ENCODE measurements at places on chromosomes 2 and 18. TPM values are rescaled to one million over a fixed set of nuclear protein-coding genes. Genes with fewer than 3 reads are reported as not detected.

DNA sequence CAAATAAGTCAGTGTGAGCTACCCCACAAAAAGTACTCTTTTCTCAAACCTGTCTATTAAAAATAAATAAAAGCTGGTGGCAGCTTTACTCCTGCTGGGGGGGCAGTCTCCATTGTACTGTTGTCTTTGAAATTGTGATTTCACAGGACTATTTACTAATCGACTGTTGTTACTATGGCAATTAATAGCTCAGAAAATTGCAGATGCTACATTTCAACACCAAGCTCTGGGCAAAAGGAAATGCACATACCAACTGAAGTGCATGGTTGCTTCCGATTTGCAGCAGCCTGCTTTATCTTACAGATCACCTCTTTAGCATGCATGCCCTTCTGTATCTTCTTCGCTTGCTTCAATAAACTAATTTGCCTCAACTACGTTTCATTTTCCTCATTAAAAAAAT is 117.6 kb upstream of the DAPL1 start:
- no peak for DNase-seq

The GPR39 gene
- not detected for total RNA-seq

- no peak for DNase-seq
These were observed 19.7 kb upstream of the AFF3 start for GRCh38 chr2:100161945-100162620.

The INSIG2 gene
- 14.3 TPM for total RNA-seq

The SLC38A11 gene
- 0.51 TPM for total RNA-seq

The MAP3K19 gene
- total RNA-seq = not detected

DNA sequence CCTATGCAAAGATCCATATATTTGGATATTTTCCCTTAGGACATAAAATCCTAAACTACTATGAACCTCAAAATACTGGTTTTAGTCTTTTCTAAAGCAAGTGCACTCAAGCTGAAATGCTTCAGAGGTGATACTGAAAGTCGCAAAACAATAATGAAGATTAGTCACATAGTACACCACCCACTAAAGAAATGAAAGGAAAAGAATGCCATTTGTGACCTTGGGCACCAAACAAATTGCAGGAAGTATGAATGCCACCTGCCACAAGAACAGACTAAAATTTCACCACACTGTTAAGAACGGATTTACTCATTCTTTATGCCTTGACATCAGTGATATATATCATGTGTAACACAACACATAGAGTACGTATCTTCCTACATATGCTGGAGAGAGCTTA is 161.5 kb downstream of the ZNF521 start:
- DNase-seq = no peak

- DNase-seq = no peak
These were observed 469.9 kb upstream of the SMIM21 start for GRCh38 chr18:75897386-75897785.

The TRABD2A gene
- 1.9 TPM for total RNA-seq

- DNase-seq = no peak
These were observed 242.9 kb downstream of the LDLRAD4 start for GRCh38 chr18:13461469-13461868.

GRCh38 chr2:11898576-11898975 is 152.1 kb downstream of the LPIN1 start:
- DNase-seq = no peak

- DNase-seq = no peak
These were observed 161.6 kb upstream of the TRIB2 start for GRCh38 chr2:12555012-12555645.

DNA sequence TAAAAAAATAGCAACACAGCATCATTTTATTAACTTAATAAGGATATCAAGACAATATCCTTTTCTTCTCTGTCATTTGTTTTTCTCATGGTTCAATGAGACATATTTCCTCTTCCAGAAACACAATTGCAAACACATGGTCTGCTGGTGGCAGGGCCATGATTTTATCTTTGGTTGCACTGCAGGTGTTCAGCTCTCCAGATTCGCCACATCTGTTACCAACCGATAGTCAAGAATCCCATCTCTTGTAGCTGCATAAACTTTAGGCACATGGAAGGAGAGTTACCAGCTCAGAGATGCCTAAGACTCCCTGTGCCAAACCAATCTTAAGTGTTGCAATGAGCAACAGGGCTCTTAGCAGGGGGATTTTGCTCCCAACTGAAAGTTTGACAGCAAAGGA is 1303.2 kb upstream of the CELF4 start:
- no peak for DNase-seq

The CFAP221 gene
- total RNA-seq = 2.0 TPM

The POTEC gene
- total RNA-seq = not detected

DNA sequence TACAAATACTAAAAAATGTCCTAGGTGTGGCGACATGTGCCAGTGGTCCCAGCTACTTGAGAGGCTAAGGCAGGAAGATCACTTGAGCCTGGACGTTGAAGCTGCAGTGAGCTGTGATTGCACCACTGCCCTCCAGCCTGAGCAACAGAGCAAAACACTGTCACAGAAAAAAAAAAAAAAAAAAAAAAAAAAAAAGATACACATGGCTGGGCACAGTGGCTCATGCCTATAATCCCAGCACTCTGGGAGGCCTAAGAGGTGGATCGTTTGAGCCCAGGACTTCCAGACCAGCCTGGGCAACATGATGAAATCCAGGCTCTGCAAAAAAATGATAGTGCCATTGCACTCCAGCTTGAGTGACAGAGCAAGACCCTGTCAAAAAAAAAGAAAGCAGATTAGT is 13.7 kb downstream of the KANSL1L start:
- no peak for DNase-seq

The GBX2 gene
- total RNA-seq = not detected

The FN1 gene
- total RNA-seq = 416 TPM

DNA sequence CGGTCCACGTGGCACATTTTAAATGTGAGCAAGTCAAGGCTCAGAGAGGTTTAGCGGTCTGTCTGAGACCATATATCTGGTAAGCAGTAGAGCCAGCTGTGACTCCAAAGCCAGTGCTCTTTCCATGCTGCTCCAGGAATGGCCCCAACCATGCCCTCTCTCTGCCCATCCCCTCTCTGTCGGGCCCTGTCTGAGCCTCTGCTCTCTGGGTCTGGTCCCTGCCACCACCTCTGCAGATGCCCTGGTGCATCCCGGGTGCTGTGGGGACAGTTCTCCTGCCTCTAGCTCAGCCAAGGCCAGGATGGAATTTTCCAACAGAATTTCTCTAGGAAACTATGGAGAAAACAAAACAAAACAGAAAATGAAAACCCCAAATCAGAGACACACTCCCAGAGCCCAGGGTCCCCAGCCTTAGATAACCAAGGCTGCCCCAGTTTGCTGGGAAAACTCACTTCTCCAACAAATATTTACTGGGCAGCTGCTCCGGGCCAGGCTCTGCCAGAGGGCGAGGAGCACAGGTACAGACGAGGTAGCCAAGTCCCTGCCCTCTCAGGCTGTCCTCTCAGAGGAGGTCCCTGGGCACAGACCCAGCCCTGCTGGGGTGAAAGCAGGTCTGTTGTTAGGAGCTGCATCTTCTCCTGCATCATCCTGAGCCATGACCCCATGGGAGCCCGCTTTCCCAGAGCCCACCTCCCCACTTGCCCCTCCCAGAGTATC is 9.2 kb downstream of the ADRA2B start:
- no peak for DNase-seq

The GPR55 gene
- 0.08 TPM for total RNA-seq

The KIF5C gene
- total RNA-seq = 0.22 TPM

DNA sequence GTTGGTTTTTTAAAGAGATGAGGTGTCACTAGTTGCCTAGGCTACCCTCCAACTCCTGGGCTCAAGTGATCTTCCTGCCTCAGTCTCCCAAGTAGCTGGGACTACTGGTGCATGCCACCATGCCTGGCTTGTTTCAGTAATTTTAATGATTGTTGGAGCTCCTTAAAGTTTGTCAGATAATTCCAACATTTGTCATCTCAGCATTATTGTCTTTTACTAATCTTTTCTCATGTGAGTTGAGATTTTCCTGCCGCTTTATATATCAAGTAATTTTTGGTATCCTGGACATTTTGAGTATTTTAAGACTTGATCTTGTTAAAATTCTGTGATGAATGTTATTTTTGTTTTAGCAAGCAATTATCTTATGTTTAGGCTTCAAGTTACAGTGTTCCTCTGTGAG is 108.6 kb downstream of the OTX1 start:
- no peak for DNase-seq

DNA sequence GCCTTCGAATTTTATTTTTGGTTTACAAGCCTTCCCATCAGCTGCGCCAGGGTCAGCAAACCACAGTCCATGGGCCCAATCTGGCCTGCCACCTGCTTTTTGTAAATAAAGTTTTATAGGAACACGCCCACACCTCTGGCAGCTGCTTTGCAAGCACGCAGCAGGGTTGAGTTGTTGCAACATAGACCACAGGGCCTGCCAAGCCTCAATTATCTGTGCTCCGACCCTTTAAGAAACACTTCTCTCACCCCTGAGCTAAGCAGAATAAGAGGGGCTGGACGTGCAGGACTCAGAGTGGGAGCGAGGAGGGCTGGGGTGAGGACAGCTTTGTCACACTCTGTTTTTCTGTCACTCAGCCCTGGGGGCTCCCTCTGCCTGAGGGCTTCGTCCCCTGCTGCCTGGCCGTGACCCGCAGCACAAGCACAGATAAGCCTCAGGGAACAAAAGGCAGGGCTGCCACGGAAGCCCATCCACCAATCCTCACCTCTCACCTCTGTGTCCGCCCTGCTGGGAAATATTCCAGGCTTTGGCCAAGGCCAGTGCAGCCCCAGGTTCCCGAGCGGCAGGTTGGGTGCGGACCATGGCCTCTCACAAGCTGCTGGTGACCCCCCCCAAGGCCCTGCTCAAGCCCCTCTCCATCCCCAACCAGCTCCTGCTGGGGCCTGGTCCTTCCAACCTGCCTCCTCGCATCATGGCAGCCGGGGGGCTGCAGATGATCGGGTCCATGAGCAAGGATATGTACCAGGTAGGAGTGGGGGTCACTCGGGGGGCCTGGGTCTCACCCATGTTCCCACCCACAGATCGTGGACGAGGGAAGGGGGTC is at the start of gene AGXT:
TSS of gene AGXT (plus strand) at position 539 of the 823 bp plus-strand sequence. CDS start at position 581, 42 bp downstream.
- no peak for DNase-seq

DNA sequence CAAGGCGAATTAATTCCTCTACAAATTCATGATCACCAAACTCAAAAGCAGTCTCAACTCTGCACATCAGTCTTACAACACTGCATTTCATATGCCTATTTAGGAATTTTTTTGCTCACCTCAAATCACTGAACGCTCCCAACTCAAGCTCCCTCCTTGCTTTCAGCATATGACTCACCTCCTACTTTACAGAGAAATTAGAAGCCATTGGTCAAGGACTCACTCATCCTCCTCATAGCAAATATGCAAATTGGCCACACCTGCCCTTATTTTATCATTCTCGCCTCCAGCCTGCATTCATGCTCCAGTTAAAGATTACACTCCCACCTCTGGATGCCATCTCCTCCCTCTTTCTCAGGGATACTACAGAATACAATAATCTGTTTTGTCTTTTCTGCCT is 148.8 kb downstream of the MBD2 start:
- no peak for DNase-seq

The EN1 gene
- total RNA-seq = not detected

- no peak for DNase-seq
These were observed 1.9 kb downstream of the ZNF236 start for GRCh38 chr18:76824145-76824676.

- no peak for DNase-seq
These were observed 261.1 kb downstream of the EN1 start for GRCh38 chr2:118586312-118586711.

The C2orf72 gene
- not detected for total RNA-seq

The TGFA gene
- total RNA-seq = 0.75 TPM

The HOXD10 gene
- not detected for total RNA-seq

- no peak for DNase-seq
These were observed 73.6 kb downstream of the CD226 start for GRCh38 chr18:69874058-69874457.

DNA sequence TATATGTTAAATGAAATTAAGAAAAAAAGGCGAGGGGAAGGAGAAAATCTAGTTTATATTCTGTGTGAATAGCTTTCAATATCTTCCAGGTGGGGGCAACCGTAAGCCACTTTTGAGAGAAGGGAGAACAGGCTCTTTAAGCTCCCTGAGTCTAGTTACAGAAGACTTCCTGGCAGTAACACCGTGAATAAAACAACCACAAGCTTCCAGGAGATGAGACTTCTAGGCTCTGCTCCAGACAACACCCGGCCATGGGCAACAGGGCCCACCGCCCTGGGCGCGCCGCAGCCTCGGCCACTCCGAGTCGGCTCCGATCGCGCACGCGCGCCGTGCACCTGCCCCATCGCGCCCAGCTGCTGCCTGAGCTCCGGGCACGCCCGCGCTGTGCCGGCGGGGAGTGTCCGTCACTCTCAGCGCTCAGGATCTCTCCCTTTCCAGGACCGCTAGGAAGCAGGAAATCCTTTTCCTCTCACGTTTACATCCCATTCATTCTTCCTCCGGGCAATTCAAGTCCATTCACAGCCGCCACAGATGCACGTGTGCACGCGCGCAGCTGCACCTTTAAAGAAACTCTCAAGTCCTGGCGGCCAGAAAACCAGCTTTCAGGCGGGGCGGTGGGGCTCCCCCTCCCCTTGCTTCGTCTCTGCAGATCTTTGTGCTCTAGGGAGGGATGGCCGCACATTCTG is 19.4 kb upstream of the PAX3 start:
- DNase-seq = no peak

The IL36B gene
- total RNA-seq = not detected

- DNase-seq = no peak
These were observed 403.2 kb downstream of the DSC3 start for GRCh38 chr18:30639361-30639760.

The RIT2 gene
- total RNA-seq = not detected

The REEP1 gene
- 27.6 TPM for total RNA-seq

The TWIST2 gene
- 0.47 TPM for total RNA-seq

- DNase-seq = peak; percentile 83
These were observed 42.1 kb upstream of the TRIM43B start for GRCh38 chr2:95526360-95527341.

The FAM124B gene
- total RNA-seq = 0.77 TPM

Data from heart left ventricle (tissue), 16 donors.